ENCODE measurements at places on chromosomes 4 and X.

DNA sequence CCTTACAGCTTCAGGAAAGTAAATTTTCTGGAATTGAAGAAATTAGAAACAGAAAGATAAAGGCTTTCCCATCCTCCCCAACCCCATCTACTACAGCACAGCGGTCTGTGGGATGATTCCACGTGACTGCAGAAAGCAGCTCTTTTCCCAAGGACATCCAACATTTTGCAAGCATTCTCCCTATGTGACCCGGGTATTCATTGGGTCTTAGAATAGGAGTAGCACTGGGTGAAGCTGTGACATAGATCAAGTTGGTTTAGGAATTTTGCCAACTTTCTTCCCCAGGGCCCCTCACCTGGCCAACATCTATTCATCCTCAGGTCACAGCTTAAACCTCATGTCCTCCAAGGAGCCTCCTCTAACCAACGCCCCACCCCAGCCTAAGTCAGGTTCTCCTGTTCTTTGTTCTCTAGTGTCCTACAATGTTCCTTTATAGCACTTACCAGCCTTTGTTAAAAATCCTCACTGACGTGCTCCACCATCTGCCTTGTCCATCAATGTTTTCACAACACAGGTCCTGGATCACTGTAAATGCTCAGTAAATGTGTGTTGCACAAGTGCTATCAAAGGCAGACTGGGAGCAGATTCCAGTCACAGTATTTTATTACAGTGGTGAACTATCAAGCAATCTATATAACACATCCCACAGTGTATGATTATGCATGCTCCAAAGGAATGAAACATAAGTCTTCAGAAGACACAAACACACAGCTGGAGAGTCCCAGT is 80.9 kb upstream of the MTM1 start:
- no peak for DNase-seq

DNA sequence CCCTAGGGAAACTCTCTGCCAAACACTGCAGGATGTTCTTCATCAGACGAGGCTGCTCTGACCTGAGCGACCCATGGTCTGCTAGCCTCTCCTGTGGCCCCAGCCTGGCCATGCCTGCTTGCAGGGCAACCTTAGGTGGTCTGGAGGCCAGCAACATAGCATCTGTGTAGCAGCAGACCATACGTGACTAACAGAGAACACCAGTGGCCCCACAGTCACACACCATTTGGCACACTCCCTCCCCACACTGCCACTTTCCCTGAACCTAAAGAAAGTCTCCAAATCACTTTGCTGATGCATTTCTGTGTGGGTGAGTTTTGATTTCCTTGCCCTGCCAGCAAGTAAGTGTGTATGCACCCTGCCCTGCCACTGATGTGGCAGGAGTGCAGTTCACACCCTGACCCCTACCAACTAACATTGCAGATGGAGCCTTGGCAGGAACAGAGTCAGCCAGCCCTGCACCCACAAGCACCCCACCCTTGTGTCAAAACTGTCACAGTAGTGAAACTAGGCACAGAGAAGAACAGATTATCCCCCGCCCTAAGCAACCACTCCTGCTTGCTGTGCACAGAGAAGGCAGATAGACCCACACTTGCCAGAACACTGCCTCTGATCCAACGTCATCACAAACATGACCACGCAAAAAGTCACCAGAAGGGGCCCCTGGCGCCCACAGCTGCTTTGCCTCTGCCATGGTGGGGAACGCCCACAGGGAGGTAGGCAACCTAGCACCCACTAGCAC is 249.1 kb downstream of the SPIN4 start:
- DNase-seq: no peak

DNA sequence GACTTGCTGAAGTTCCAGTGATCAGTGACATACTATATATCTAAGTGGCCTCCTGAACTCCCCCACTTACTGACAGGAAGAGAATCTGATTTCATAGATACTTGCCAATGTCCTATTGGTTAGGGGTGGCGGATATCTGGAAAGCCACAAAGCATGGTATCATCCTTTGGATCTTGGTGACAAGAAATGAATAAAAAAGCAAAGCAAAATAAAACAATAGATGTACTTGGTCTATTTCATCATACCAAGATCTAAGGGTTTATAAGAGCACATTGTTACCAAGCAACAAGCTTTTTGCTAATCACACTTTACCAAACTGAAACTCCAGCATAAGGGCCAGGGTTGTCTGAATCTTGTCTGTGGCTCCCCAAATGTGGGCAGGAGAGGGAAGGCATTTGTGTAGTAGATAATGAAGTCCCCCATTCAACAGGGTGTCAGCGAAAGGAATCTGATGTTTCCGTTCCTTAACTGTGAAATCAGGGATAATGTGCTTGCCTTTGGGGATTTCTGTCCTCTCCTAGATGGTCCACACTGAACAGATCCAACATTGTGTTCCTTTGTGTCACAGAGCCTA is 125.0 kb upstream of the SMIM10 start:
- DNase-seq: no peak

DNA sequence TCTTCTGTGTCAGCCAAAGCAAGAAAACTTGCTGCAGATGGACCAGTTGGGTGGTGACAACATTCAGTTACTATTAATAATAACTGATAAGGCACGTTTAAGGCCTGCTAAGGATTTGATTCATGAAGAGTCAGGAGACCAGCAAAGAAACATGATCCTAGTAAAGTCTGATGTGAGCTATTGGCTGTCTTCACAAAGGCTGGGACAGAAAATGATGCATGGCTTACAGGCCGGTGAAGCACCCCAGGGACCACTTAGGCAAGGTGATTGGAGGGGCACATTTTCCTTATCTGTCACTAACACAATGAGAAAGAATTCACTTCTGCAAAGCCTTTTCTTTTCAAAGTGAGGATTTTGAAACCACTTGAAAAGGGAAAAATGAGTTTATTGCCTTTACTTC is 65.4 kb upstream of the TRPC3 start:
- no peak for DNase-seq

DNA sequence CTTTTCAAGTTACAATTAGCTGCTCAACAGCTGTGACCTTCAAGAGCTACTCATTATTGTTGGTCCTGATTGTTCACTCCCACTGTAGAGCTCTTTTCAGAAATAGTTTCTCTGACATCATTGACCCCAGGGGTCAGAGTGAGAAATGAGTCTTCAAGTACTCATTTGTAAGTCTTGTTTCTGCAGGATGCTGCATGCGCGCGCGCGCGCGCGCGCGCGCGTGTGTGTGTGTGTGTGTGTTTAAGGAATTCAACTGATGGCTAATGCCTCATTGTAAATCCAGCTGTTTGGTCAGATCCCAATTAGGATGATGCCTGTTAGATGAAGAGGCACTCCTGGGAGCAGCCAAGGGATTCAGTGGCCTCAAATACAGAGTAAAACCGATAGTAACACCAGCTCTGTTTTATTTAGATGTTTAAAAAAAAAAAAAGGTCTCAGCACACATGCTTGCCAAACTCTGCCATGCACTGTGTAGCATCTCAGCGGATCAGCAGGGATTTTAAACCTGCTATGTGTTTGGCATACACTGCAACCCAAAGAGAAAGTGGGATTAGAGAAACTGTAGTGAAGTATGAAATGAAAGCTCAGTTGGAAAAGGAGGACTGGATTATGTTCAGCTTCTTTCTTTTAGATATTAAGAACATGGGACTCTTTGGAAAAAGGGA is 332.3 kb downstream of the ADGRL3 start:
- DNase-seq: no peak

DNA sequence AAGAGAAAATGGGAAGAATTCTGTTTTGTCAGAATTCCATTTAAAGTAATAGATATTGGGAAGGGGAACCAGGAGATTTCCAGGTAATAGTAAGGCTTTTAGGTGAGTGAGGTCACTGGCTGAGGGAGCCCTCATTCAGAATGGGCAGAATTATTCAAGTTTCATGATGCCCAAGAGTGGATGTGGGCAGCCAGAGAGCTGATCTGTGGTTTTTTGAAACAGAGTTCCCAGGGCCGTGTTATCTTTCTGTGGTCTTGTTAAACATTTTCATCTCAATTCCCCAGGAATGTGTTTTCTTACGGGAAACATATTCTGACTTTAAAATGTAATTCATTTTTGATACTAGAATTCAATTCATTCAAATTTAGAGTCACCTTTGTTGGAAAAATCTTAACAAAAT is 182.0 kb upstream of the AADAT start:
- no peak for DNase-seq

DNA sequence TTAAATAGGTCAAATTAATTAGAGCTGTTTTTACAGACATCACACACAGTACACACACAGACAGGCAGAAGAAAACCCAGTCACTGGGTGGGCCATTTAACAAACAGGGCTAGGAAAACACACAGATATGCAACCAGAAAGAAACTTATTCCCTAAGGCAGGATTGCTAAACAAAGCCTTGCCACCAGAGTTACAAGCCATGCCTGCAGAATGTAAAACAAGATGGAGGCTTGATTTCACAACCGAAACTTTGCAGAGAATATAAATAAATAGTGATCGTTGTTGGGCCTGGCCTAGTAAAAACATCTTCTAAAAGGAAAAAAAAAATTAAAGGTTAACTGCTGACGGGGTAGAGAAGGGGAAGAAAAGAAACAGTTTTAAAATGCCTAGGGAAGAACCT is 212.3 kb downstream of the NAP1L3 start:
- DNase-seq: no peak

DNA sequence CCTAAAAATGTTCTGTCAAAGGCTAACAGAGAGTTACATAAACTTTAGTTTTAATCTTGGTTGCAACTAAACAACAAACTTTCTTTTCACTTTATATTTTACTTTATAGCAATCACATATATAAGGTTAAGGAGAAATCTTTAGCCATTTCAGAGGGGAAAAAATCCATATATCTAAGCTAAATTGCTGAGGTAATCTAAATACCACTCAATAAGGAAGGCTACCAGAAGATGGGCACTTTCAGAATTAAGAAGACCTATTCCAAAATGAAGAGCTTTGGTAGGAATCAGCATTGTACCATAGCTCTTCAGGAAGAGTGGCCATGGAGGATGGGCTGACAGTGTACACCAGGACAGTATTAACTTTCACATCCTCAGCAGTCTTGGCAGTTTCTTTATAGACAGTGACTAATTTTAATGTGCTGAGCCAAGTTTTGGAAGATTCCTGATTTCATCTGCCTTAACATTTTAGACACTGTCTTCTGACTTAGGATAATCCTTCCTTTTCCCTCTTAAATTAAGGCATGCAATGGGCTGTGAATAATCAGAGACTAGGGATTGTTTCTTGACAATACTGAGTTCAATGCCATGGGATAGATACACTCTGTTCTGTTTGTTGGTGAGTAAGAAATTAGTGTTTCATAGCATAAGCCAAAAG is 7.1 kb downstream of the FAT4 start:
- no peak for DNase-seq

DNA sequence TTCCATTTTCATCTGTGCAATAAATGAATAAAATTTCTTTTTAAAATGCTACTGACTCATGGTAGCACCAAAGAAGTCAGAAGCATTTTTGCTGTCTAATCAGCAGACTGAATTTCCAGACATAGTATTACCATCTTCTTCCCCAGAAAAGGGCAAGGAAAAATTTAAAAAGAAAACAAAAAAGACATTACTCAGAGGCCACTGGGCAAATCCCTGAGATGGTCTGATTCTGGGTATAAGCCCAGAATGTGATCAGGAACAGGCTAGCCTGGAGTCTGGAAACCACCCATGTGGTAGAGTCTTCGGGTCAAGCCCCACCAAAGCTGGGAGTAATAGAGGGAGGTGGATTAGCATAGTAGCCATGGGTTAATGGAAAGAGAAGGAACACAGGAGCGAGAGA is 342.8 kb downstream of the FBXW7 start:
- DNase-seq: no peak

DNA sequence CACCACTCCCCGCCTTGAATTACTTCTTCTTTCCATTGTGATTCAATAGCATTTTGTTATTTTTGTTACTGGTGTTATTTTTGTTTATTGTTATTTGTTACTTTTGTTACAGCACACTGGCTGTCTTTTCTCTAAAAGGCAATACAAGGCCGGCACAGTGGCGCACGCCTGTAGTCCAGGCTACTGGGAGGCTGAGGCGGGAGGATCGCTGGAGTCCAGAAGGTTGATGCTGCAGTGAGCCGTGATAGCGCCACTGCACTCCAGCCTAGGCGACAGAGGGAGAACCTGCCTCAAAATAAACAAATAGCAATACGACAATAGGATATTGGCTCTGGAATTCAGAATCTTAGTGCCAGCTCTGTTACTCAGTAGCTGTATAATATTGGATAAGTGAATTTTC is 1.0 kb upstream of the MED12 start:
- no peak for DNase-seq

DNA sequence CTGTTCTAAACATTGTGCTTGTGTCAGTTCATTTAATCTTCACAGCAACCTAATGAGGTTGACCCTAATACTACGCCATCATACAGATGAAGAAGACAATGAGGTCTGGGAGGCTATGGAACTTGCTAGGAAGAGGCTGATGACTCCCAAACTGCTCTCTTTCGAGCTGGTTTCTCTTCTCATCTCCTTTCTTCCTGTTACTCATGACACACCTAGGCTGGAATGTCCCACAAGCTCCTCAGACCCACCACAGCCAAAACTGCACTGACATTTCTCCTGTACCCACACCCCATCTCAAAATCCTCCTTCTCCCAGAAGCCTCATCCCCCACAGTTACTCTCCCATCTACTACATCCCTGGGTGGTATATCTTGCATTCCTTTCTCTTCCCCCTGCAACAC is 27.4 kb upstream of the PJA1 start:
- DNase-seq: no peak

DNA sequence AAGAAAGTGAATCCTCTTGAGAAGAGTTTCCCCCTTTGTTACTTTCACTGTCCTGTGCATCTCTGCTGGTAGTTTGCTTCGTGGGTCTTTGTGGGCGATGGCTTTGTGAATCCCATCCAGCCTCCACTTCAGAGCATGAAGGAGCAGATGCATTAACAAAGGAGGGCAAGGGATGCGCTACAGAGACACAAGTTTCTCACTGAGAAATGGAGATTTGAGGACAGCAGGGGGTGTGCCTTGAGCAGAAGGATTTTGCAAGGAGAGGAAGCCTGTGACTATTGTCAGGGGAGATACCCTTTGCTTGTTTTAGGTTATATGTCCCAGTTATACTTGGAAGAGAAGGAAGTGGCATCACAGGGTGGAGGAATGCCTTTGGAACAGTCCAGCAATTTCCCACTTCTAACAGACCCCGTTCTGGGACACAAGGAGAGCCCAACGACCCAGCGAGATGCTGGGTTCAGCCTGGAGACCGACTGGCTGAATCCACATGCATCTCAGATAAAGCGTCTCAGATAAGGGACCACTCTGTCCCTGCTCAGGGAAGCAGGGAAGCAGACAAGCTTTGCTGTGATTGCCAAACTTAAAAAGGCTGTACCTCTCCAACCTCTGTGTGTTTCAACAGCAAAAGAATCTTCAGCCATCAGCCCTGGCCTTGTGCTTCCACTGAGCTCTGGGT is 314.6 kb upstream of the GATB start:
- DNase-seq: no peak
